Naive thymus-derived CD8-positive, alpha-beta T cell (primary cell): ENCODE measurements at places on chromosomes 7 and 10. TPM values are rescaled to one million over a fixed set of nuclear protein-coding genes. Genes with fewer than 3 reads are reported as not detected.

The SYT15 gene
- polyA plus RNA-seq: 0.12 TPM

The FAM25G gene
- not detected for polyA plus RNA-seq

The PNLIPRP1 gene
- polyA plus RNA-seq: not detected

- H3K4me3 ChIP-seq: no peak overlapping the region
- no peaks in the 10 kb centered on the region for H3K36me3 ChIP-seq
- peaks cover 10% of the 10 kb centered on the region for H3K27me3 ChIP-seq
- no peak overlapping the region for H3K27ac ChIP-seq
Observed at GRCh38 chr7:91019686-91020385, 244.4 kb upstream of the FZD1 start.

DNA sequence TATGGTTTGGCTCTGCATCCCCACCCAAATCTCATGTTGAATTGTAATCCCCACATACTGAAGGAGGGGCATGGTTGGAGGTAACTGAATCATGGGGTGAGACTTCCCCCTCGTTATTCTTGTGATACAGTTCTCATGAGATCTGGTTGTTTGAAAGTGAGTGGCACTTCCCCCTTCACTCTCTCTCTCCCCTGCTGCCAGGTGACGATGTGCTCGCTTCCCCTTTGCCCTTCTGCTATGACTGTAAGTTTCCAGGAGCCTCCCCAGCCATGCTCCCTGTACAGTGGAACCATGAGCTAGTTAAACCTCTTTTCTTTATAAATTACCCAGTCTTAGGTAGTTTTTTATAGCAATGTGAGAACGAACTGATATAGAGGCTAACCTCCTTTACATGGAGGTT lies 16.6 kb downstream of the PLPP4 start:
- peaks cover 13% of the 10 kb centered on the region for H3K27me3 ChIP-seq
- H3K27ac ChIP-seq: no peak overlapping the region
- DNase-seq: no peak

DNA sequence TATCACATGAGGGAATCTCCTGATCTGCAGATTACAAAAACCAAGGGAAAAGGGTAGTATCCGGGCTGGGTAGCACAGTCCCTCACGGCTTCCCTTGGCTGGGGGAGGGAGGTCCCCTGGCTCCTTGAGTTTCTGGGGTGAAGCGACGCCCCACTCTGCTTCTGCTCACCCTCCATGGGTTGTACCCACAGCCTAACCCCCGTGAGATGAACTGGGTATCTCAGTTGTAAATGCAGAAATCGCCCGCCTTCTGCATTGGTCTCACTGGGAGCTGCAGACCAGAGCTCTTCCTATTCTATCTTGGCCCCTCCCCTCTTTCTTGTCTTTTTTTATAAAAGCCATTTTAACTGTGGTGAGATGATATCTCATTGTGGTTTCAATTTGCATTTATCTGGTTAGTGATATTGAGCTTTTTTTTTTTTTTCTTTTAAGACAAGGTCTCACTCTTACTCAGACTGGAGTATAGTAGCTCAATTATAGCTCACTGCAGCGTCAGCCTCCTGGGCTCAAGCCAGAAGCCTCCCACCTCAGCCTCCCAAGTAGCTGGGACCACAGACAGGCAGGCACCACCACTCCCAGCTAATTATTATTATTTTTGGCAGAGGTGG lies 87.8 kb downstream of the ABCC2 start:
- H3K4me1 ChIP-seq: peaks cover 20% of the 10 kb centered on the region
- peaks cover 11% of the 10 kb centered on the region for H3K36me3 ChIP-seq
- peak overlapping the region; percentile 20 for H3K4me3 ChIP-seq
- H3K27me3 ChIP-seq: peaks cover 67% of the 10 kb centered on the region

- no peak for DNase-seq
- H3K4me3 ChIP-seq: no peak overlapping the region
- H3K36me3 ChIP-seq: no peaks in the 10 kb centered on the region
- H3K27me3 ChIP-seq: peaks cover under 1% of the 10 kb centered on the region
- peak overlapping the region; percentile 73 for H3K27ac ChIP-seq
- no peaks in the 10 kb centered on the region for H3K4me1 ChIP-seq
Observed at GRCh38 chr10:85643171-85643844, 723.3 kb downstream of the GRID1 start.

- peaks cover 59% of the 10 kb centered on the region for H3K4me1 ChIP-seq
- DNase-seq: no peak
- peak overlapping the region; percentile 72 for H3K27ac ChIP-seq
- peak overlapping the region; percentile 75 for H3K4me3 ChIP-seq
Observed at GRCh38 chr10:48803801-48804584, 119.3 kb downstream of the WDFY4 start.

GRCh38 chr10:97074256-97075145 lies 111.3 kb downstream of the SLIT1 start:
- no peaks in the 10 kb centered on the region for H3K36me3 ChIP-seq
- no peaks in the 10 kb centered on the region for H3K4me1 ChIP-seq
